ENCODE measurements at places on chromosomes 1 and 21. TPM values are rescaled to one million over a fixed set of nuclear protein-coding genes. Genes with fewer than 3 reads are reported as not detected.
A peak's percentile ranks its signal among the peaks of the same experiment; 100 is the strongest.

DNA sequence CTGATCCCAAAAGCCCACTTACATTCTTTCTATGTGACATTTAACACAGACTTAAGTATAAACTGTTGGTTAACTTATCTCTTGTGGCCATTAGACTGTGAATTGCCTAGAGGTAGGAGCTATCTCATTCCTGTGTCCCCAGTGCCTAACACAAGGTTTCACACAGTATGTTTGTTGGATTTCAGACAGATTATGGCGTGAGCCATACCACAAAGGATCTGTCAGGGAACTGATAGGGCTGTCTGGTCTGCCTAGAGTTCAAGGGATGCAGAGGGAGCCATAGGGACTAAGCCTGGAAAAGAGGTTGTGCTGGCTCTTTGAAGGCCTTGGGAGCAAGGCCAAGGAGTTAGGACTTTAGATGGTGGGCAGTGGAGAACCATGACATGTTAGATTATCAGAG, 40.0 kb downstream of the MEF2D start:
- DNase-seq: no peak

The POLR3GL gene
- 28.4 TPM for total RNA-seq

DNA sequence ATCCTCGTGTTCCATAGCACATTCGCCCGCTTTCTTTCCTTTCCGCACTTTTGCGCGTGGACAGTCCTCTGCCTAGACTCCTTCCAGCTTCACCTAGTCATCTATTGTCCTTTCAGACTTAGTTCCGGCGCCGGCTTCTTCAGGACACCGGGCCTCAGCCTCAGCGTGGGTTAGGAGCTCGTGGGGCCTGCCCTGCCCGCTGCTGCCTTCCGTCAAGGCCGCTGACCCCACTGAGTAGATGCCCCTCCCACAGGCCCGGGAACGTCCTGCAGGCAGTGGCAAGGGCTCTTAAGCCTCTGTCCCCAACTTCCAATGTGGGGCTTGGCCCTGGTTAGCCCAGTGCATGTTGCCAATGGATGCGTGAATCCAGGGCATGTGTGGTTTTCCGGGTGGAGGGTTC, 11.4 kb downstream of the DMRTB1 start:
- DNase-seq: no peak

The GFI1 gene
- total RNA-seq: 0.65 TPM

- DNase-seq: no peak
Measured at GRCh38 chr1:94677714-94678113, 136.2 kb upstream of the F3 start.

The AQP10 gene
- not detected for total RNA-seq

GRCh38 chr1:114164840-114165543, 11.3 kb upstream of the SYT6 start:
- no peak for DNase-seq

GRCh38 chr21:20997311-20997635, 936 bp upstream of the NCAM2 start:
- no peak for DNase-seq

The CFAP107 gene
- total RNA-seq: not detected

GRCh38 chr1:51733793-51734522, 117.1 kb downstream of the OSBPL9 start:
- peak; percentile 10 for DNase-seq

GRCh38 chr1:65393347-65393746, 27.1 kb upstream of the LEPR start:
- DNase-seq: no peak

The CYP2J2 gene
- total RNA-seq: 0.09 TPM

The GRIK1 gene
- 0.81 TPM for total RNA-seq

- DNase-seq: no peak
Measured at GRCh38 chr1:153561466-153561985, 4.1 kb downstream of the S100A2 start.

DNA sequence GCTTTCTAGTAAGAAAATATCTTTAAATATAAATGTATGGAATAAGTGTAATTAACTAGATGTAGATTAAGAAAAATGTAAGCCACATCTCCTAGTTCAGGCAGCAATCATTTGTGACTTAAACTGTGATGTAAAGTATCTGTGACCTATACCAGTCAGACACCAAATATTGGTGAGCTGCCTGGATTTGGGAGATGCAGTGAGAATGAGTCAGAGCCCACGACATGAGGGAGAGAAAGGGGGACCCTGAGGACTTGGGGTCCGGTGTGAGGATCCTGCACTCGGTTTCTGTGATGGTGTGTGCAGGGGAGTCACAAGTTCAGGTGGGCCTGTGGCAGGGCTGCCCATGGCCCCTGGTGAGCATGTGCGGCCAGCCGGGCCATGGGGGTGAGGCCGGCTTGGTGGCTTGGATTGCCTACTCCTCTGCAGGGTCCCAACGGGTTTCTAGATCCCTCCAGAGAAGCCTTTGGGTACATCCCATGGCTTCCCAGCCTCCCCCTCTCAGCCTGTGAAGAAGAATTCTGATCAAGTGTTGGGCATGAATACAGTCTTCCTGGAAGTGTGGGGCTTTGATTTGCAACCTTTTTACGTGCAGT, 19.0 kb upstream of the ABCG1 start:
- DNase-seq: peak; percentile 40

All from fibroblast of the aortic adventitia (primary cell).